ENCODE measurements at places on chromosomes 12 and 14.

DNA sequence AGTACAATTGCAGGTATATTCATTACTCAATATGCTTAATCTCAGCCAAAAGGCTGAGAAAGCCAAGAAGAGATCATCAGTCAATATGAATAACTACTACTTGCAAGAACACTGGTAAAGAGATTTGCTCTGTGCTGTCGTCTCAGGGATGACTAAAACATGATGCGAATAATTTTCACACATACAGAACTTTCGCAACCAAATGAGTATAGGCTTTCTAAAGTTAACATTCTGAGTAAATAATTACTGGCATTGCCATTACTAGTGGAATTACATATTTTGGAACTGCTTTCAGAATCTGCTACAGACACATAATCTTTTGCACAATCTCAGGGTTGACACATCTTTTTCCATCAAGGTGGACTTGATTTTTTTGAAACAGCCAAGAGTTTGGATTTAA, 24.7 kb downstream of the NCKAP1L start:
- DNase-seq: no peak

DNA sequence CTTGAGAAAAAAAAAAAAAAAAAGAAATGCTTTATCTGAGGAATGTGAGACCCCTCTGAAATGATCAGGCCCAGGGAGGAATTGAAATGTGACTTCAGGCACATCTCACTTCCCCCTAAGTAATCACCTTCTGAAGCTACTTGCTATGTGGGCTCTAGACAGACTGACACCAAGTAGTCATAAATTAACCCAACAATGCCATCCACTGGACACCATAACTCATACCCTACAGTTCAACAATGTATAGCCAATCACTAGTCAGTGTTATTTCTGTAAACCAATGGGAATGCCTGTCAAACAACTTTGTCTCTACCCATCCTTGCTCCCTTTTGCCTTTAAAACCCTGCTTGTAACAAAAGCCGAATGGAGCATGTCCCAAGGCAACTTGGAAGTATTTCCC, 182.7 kb upstream of the TMPO start:
- no peak for DNase-seq

GRCh38 chr12:15186597-15186996, 34.6 kb downstream of the RERG start:
- no peak for DNase-seq

- DNase-seq: peak; percentile 26
Observed at GRCh38 chr14:75522224-75522982, at the start of gene BATF. Gene BATF, plus strand, starts transcription at chr14:75522469. Its CDS starts 214 bp downstream, at chr14:75522683.

GRCh38 chr14:21070083-21070609, at the start of gene ARHGEF40:
Gene ARHGEF40, plus strand, starts transcription at chr14:21070304. Its CDS starts 93 bp downstream, at chr14:21070397.
- peak; percentile 70 for DNase-seq

DNA sequence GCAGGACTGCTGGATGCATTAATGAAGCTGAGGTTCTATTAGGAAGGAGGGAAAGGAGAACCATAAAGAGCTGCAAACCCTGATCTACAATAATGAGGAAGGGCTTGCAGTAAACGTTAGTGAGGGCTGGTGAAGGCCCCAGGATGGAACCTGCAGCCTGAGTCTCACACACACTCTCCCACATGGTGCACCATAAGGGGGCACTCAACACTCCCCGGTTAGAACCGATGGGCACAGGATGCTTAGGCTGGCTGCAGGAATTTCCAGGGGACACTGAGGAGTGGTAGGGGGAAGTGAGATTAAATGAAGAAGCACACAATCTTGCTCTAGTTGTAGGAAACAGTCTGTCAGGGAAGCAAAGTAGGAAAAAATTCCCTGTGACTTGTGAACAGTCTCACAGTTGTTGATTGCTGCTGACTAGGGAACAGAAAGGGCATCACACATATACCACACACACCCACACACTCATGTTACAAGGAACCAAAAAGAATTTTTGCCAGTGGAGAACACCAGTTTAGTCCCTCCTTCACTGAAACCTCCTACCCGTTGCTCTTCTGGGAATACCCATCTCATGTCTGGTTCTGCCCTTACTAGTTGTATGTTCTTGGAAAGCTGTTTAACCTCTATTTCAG, 56.2 kb upstream of the FERMT2 start:
- no peak for DNase-seq

DNA sequence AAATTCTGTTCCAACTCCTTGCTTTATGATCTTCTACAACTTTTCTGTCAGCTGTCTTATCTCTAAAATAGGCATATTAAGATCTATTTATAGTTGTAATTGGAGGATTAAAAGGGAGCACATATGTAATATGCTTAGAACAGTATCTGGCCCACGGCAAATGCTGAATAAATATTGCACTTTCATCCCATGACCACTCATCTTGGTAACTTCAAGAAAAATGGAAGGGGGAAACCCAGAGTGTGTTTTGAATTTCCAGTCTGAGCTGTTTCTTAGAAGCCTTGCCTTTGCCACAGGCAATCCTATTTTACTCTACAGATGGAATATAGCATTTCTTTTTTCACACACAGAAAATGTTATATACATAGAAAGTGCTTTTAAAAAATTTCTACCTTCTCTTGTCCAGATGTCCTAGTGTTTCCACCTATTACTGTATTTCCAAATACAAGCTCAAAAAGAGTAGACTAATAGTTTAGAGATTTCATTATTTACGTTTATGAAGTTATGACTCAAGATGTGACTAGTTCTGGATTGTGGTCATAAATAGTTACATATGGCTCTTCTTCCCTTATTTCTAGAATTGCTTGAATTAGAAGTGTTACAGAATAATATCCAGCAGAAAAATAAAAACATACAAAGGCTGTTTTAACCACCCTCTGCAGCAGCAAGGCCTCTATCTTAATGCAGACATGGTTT, 6.2 kb upstream of the STXBP6 start:
- DNase-seq: no peak

- peak; percentile 42 for DNase-seq
Observed at GRCh38 chr12:52370926-52371608, 3.8 kb upstream of the KRT85 start.

DNA sequence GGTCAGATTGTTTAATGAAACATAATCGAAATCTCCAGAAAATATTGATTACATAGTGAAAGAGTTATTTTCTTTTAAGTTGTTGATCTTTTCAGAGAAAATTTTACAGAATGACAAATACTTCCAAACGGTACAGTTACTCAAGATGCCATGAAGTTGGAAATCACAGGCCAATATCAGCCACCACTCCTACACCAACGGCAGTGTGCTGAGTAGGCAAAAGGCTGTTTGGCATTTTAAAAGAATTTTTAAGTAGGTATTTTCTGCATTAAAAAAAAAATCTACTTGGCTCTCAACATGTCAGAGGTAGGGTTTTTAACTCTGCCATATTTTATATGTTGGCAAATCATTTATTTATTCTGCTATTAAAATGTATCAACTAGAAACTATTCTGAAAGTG, 21.7 kb downstream of the SLC38A4 start:
- DNase-seq: no peak

DNA sequence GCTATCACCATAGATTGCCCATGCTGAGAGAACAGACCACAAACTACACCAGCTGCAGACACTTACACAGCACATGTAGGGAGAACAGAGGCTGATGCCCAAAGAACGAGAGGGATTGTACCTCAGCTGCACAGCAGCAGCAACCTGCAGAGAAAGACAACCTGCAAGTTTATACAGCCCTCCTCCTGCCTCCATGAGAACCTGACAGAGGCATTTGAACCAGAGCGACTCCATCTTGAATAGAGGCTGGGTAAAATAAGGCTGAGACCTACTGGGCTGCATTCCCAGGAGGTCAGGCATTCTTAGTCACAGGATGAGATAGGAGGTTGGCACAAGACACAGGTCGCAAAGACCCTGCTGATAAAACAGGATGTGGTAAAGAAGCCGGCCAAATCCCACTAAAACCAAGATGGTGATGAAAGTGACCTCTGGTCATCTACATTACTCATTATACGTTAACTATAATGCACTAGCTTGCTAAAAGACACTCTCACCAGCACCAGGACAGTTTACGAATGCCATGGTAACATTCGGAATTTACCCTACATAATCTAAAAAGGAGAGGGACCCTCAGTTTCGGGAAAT, 262.4 kb upstream of the HMGA2 start:
- peak; percentile 94 for DNase-seq

All from RPMI7951 (cell line).